CD4-positive, alpha-beta T cell treated with Interleukin-4 for 1 hour (primary cell): ENCODE measurements at places on chromosomes 6 and 20.
A peak's percentile ranks its signal among the peaks of the same experiment; 100 is the strongest.

- DNase-seq = peak; percentile 80
Observed at GRCh38 chr6:139161169-139161568, 26.3 kb downstream of the HECA start.

GRCh38 chr6:160343144-160343543 is 5.0 kb upstream of the SLC22A3 start:
- no peak for DNase-seq

- no peak for DNase-seq
Observed at GRCh38 chr6:140644017-140644416, 1269.6 kb upstream of the CITED2 start.

GRCh38 chr20:48142516-48142773 is 357.2 kb upstream of the SULF2 start:
- DNase-seq = no peak

- no peak for DNase-seq
Observed at GRCh38 chr20:57843941-57844625, 134.3 kb upstream of the PMEPA1 start.

DNA sequence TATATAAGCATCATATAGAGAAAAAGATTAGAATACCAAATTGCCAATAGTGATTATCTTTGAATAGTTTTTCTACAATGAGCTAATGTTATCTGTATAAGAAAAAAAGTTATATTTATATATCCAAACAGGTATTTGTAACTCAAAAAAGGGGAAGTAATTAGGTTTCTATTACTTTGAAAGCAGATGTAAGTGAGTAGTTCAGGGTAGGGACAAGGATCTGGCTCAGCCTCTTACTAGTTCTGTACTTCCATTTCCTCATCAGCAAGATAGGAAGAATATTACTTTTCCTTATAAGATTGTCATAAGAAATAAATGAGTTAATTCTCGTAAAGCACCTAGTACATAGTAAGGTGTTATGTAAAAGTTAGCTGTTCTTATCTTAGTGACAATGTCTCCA is 32.2 kb downstream of the AHI1 start:
- no peak for DNase-seq

GRCh38 chr6:145731447-145731846 is 3.9 kb downstream of the EPM2A start:
- DNase-seq = no peak

DNA sequence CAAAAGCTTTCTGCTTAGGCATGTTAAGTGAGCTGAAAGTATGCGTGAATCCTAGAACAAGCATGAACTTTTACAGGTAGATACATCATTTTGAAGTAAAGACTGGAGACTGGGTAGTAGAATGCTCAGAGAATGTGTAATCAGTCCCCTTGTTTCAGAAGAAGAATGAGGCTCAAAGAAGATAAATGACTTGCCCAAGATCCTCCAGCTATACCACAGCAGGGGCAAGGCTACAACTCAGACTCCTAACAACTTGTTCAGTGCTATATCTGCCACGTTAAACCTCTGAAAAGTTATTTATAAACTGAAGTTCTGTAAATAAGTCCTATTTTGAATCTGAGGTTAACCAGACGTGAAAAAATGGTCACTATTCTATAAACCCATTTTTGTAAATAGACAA is 2.9 kb downstream of the RIPOR2 start:
- DNase-seq = no peak

DNA sequence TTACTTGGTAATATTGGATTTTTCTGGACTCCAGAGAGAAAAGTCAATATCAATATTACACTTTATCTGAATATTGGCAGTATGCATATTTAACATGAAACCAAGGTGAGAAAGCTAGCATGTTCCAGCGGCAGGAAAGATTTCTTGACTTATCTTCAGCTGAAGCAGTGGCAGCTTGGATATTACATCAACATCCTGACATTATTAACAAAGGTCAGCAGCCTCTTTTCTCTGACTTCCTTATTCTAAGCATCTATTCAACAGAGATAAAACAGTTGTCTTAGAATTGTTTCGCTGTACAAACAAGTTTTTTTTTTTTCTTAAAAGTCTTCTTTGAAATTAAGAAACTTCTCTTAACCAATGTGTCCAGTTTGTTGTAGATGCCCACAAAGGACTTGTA is 11.8 kb downstream of the DCBLD1 start:
- no peak for DNase-seq

DNA sequence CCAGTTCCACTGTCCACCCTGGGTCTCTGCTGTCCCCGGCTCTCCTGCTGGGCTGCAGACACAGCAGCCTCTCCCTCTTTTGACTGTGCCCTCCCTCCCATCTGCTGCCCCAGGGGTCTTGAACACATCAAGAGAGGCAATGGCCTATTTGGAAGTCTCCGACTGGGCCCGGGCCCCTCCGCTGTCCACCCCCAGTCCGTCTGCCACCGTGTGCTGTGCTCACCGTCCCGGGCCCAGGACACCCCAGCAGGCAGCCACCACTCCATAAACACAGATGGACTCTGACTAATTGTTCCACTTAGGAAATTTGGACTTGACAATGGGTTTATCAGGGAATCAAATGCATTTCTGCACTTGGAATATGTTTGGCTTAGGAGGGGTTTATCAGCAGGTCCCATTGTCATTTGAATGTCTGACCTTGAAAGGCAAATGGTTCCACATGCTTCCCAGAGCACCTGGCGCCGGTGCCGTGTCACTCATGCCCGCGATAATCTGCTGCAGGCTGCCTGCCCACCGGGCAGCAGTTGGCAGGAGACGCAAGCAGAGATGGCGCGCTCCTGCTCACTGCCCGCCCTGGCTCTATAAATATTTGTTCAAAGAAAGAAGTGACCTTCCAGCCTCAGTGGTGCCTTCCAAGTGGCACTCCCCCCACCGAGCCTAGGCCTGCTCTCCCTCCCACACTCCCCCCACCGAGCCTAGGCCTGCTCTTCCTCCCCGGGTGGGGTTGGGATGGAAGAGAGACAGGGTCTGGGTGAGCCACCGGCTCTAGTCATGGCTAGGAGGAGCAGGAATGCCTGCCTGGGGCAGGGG is 18.8 kb upstream of the FRMD1 start:
- no peak for DNase-seq

GRCh38 chr20:1697592-1697991 is 40.0 kb upstream of the SIRPG start:
- DNase-seq = no peak

- DNase-seq = no peak
Observed at GRCh38 chr6:43860285-43860684, 90.3 kb downstream of the VEGFA start.

DNA sequence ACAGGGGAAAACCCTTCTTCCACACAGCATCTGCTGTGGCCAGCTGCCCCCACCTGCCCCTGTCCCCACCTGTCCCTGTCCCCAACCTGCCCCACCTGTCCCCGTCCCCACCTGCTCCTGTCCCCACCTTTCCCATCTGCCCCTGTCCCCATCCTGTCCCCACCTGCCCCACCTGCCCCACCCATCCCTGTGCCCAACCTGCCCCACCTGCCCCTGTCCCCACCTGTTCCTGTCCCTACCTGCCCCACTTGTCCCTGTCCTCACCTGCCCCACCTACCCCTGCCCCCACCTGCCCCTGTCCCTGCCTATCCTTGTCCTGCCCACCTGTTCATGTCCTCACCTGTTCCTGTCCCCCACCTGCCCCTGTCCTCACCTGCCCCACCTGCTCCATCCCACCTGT is 6.4 kb upstream of the MYT1 start:
- DNase-seq = no peak

- no peak for DNase-seq
Observed at GRCh38 chr20:24378661-24379483, 90.6 kb upstream of the SYNDIG1 start.

GRCh38 chr20:62533591-62534495 is 58.0 kb upstream of the GATA5 start:
- DNase-seq = no peak

DNA sequence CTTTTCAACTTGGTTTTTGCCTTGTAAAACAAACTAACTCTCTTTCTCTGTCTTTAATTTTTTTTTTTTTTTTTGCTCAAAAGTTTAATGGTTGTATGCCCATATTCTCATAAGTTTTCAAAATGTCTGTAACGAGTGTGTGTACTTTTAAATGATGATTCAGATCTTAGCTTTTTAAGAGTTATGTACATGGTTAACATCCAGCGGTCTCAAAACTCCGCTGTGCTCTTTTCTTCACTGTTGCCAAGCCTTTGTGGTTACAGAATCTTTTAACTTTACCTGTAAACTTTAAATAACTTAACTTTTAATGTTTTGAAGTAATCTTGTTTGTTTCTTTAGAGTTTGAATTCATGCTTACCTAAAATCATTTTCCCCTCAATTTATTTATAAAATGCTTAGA is 133.0 kb downstream of the SAMD5 start:
- DNase-seq = no peak

DNA sequence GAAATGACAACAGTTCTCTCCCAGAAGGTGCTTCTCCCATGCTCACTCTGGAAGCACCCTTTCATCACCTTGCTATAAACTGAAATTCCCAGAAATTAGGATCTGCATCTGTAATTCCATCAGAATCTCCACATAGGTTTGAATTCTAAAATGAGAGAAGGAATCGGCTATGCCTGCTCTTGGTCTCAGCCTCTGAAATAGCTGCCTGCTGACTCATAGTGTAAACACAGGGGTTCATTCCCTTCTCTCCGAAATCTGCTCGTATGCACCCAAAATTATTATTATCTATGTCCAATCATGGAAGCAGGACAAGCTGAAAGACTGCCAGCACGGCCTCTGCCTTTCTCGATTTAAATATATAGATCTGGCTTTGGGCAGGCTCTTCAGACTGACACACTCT is 74.6 kb upstream of the TAB2 start:
- no peak for DNase-seq

- no peak for DNase-seq
Observed at GRCh38 chr20:25223765-25224720, 23.8 kb upstream of the PYGB start.

DNA sequence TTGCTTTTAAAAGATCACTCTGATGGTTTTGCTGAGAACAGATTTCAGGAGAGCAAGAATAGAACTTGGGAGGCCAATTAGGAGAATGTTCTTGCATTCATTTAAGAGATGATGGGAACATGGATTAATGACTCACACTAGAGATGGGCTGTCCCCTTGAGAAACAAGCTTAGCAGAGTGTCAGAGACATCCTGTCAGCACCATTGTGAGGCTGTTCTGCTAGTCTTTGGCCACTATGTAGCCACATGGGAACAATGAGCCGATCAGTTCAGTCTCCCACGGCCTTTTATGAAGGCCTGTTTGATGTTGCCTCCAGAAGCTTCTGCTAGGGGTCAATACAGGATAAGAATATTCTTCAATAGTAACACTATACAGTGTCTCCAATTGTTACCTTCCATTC is 113.0 kb upstream of the EYA4 start:
- DNase-seq = no peak

DNA sequence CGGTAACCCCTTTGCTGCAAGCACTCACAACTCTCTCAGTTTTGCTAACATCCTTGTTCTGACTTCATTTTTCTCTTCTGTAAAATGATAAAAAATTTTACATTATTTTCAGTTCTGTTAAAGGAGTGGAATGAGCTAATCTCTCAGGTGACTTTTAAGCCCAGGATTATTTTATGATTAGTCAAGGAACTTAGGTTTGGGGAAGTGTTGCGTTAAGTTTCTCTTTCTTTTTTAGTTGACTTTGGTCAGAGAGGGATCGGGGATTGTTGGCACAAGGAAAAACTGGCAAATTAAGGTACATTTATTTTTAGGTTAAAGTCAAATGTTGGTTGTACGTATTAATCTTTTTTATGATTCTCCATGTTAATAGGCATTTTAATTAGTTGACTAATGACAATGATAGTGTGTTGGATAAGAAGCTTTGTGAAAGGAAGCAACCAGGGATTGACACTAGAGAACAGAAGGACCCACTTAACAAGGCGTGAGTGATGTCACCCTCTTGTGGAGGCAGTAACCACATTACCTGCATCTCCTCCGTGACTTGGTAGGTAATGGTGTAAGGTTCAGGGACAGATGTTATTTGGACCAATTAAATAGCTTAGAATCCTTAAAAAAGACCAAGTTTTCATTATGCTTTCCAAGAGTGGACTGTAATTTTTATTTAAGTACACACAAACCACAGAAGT is 31.6 kb downstream of the CD83 start:
- no peak for DNase-seq

- DNase-seq = no peak
Observed at GRCh38 chr20:36106606-36107005, 47.9 kb upstream of the EPB41L1 start.

GRCh38 chr6:99031957-99032356 is 84.2 kb upstream of the FBXL4 start:
- no peak for DNase-seq

GRCh38 chr6:2940851-2941250 is 30.5 kb downstream of the SERPINB6 start:
- no peak for DNase-seq

DNA sequence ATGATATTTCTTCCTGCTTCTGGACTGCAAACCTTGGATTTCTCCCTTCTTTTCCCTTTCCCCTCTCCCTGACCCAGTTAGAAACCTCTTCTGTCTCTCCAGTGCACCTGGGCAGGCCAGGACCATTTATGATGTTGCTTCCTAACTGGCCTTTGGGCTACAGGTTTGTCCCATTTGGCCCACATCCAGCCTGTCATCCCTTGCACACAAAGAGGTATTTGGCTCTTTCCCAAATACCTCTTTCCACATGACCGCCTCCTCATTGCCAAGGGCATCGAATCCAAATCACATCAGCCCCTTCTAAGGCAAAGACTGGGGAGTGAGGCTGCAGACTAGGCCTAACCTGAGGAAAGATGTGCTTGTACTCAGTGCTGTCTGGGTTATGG is 13.6 kb downstream of the FGD2 start:
- DNase-seq = no peak

GRCh38 chr6:167946007-167946406 is 51.5 kb upstream of the KIF25 start:
- DNase-seq = no peak

DNA sequence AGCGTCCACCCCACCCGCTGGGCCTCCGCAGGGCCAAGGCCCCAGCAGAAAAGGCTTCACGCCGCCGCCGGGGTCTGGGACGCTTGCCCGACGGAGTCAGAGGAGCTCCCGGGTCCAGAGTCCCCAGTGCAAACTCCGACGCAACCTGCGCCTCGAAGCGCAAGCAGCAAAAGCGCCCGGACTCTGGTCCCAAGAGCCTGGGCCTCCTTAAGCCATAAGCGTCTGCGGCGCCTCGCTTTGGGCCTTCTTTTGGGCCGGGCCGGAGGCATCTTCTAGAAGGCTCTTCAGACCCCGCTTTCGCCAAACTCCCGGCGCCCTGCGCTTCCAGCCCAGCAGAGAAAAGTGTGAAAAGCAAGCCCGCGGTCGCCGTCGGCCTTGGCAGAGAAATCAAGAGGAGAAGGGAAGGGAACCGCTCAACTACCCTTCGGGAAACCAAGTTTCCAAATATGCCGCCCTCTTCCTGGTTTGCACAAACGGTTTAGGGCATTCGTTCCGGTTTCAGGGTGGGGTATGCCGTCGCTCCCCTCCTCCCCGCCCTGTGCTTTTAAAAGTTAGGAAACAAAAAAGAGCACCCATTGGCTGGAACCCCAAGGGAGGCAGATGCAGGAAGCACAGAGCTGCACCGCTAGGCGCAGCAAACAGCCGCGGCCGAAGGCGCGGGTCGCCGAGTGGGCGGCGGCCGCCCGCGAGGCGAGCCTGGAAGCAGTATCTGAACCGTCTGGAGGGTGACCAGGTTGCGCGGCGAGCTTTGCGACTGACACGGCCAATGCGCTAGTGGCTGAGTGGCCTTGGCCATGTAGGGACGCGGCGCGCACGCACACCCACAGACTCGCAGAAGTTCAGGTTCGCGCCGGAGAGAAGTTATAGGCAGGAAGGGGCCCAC is 1.2 kb downstream of the TBX18 start:
- no peak for DNase-seq

GRCh38 chr6:89353702-89354392 is 1.3 kb upstream of the UBE2J1 start:
- DNase-seq = no peak
